ENCODE measurements at places on chromosomes 7 and 10. TPM values are rescaled to one million over a fixed set of nuclear protein-coding genes. Genes with fewer than 3 reads are reported as not detected.
A peak's percentile ranks its signal among the peaks of the same experiment; 100 is the strongest.

PRKAR2B gene
- 12.6 TPM for polyA plus RNA-seq

PLXDC2 gene
- 1.8 TPM for polyA plus RNA-seq

HOXA3 gene
- 3.9 TPM for polyA plus RNA-seq

ANKRD61 gene
- not detected for polyA plus RNA-seq

GHRHR gene
- not detected for polyA plus RNA-seq

FERD3L gene
- polyA plus RNA-seq, result not detected

PAXIP1 gene
- polyA plus RNA-seq, result 4.8 TPM

CALN1 gene
- under 0.01 TPM for polyA plus RNA-seq

LRIT1 gene
- not detected for polyA plus RNA-seq

DNA sequence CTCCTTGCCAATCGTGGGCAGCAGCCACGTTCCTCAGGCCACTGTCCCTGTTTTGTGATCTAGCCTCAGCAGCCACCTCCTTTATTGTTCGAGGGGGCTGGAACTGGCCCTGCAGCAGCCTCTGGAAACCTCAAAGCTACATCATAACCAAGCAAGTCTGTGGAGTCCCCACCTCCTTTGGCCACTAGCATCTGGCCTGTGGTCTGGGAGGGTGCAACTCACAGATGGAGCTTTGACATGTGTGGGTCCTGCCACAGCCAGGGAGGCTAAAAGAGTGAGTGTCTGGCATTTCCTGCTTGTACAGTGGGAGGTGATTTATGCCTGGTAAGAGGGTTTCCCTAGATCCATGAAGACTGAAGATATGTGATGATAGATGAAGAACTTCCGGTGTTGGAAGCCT is 32.3 kb upstream of the NUB1 start:
- DNase-seq, result no peak

- DNase-seq, result no peak
Measured at GRCh38 chr7:86965727-86966120, 93.7 kb downstream of the ELAPOR2 start.

DNA sequence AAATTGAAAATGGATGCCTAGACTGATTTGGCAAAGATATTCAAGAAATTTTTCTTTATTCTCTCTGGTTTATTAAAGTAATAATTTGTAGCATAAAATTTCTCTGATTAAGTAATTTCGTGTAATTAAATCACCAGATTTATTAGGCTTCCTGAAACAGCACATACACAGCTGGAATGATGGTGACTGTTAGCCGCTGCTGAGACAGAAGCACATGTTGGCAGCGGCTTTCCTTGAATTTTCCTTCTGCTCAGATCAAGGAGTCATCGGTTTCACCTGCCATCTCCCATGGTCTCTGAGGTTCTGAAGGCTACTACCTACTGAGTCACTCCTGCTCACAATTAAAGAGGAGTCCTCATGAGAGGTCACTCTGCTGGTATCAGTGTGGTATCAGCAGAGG is 101.5 kb downstream of the GFRA1 start:
- DNase-seq, result no peak

- no peak for DNase-seq
Measured at GRCh38 chr10:88017781-88018180, 154.4 kb downstream of the PTEN start.

DNA sequence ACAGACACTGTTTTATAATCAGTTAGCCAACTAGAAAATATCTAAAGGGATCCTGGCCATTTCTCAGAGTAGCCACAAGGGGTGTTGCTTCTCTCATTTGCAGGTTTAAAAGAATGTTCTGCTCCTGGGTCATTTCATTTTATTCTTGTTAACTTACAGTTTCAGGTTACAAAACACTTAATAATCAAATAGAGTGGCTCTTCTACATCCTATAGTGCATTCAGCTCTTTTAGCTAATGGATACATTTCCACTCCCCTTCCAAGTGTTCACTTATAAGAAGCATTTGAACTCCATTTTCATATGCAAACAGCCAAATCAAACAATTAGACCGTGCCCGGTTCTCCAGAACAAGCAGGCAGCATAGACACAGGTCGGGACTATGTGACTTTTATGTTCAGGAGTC is 117.5 kb downstream of the TRIL start:
- DNase-seq, result no peak

DNA sequence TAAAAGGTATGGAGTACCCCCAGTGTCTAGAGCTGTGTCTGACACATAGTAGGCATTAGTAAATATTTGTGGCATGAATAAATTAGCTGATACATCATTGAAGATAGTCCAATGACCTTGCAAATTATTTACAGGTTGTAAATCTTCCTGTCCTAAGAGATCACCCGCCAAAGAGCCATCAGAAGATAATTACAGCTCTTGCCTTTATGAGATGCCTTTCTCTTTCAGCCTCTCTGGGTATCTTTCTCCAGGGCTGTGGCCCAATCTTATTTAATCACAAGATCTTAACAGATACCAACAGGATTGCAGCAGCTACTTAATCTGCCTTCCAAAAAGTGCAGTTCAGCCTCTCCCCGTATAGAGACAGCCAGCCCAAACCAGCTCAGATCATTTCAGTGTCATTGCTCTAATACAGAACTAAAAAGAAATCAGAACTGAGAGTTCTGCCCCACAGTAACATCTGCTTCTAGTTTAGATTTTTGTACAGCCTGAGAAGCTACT is 41.5 kb downstream of the MYOF start:
- peak; percentile 64 for DNase-seq

DNA sequence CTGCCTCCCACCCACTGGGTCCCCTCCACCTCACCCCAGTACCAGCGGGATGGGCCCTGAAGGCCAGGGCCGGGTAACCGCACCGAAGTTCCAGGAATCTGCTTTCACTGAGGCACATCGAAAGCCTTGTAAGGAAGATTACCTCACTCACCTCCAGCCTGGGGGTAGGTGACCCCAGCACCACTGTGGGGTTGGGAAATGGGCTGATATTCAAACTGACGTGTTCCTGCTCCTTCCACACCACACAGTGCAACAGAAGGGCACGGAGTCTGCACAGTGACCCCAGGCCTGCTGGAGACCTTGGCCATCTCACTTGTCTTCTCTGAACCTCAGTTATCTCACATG is 29.8 kb downstream of the NPS start:
- DNase-seq, result no peak

- DNase-seq, result no peak
Measured at GRCh38 chr10:112349521-112350085, 24.3 kb upstream of the ACSL5 start.

DNA sequence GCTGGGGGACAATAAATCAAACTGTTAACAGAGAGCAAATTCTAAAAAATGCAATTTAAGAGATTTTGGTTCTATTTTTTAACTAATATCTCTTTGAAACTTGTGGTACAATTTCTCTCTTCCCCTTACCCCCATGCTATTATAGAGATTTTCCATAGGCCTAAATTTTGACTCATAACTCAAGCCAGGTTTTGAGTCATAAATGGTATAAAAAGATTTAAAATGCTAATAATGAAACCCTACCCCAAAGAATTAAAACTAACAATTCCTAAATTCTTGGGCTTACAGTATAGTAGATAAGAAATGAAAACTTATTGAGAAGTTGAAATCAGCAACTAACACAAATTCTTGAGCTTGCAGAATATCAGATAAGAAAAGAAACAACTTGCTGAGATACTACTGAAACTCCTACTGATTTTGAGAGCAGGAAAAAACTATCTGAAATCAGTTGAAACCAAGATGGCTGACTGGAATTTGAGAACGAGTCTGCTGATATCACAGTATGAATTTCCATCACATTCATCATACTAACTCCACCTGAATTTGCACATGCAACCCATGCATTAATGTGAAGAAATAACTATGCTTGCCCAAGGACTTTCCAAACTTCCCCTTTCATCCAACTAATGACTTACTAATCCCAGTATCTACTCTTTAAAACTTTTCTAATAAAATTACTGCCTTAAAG is 36.3 kb downstream of the POT1 start:
- no peak for DNase-seq

- DNase-seq, result no peak
Measured at GRCh38 chr7:28533267-28533666, 120.9 kb downstream of the CREB5 start.

DNA sequence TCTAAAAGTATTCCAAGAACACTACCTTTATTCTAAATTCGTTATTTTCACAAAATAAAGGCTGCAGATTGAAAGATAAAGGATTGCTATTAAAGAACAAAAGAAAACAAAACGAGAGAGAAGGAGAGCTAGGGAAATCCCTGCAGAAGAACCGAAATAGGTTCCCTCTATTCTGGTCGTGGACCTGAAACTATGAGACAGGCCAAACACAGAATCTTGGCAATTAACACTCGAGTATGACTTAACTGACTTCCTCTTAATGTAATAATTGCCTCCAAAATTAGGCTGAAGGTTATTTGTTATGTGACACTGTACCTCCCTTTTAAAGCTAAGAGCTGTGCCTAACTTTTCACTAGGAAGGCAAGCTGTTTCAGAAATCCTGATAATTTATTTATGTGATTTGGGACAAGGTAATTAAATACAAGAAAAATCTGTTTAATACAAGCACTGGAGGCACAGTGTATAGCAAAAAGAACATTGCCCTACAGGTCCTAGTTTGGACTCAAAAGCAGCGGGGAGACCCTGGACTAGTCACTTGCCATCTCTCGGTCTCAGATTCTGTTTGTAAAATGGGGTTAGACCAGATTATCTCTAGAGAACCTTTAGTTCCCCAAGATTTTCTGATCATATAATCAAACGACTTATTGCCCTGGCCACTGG is 11.6 kb downstream of the NAMPT start:
- DNase-seq, result no peak

- no peak for DNase-seq
Measured at GRCh38 chr7:57651006-57651405, 201.0 kb downstream of the ZNF716 start.

DNA sequence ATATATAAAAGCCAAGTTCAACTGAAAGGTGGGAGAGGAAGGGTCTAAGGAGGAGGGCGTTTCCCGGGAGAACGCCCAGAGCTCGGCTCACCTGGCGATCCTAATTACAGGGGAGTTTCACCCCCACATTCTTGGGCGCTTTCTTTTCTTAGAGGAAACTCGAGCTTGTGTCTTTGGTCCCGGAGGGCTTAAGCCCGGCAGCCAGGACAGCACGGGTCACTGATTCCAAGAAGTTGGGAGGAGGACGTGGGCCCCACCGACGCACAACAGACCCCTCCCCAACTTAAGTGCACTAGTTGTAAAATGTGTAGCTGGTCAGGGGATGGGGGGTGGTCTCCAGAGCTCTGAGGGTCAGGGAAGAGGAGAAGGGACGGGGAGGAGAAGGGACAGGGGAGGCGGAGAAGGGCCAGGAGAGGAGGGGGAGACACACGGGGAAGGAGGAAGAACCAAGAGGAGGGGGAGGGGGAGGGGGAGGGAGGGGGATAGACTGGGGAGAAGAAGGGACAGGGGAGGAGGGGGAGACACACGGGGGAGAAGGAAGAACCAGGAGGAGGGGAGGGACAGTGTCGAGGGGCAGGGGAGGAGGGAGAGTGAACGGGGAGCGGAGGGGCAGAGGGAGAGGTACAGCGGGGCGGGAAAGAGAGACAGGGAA is 874 bp downstream of the BAIAP2L1 start:
- DNase-seq, result no peak

GRCh38 chr7:7979558-7979957 is 11.0 kb downstream of the GLCCI1 start:
- DNase-seq, result no peak

DNA sequence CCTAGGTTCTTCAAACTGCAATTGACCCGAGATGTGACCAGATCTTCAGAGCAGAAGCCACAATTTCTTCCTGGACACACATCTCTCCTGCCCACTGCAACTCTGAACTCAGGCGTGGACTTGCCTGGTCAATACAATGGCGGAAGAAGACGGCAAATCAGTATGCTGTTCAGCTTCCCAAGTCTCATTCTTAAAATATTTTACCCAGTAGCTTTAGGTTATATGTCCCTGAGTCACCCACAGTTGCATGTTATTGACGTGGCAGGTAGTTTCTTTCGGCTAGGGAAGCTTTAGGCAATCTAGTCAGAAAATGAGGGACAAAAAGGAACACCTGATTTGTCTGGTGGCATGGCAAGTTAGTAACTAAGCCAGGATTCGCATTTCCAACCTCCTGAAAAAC is 22.5 kb downstream of the CEP41 start:
- no peak for DNase-seq

GRCh38 chr10:119026301-119027110 is 3.0 kb upstream of the NANOS1 start:
- no peak for DNase-seq

- no peak for DNase-seq
Measured at GRCh38 chr7:94513565-94513860, 3.9 kb downstream of the CASD1 start.

DNA sequence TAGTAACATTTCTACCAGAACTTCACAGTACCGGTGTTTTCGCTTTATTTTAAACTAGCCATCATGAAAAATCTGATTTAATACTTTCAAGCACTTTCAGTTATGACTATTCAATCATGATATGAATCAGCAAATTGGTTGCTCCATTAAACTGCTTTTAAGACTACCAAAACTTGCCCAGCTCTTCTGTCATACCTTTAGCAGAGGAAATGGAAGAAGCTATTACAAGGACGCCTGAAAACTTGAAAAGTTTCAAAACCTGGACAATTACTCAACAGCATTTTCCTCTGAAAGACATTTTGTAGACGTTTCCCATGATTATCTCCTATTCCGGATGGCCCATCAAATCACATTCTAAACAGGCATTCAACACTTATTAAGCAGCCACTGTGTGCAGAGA is 2.0 kb downstream of the JAZF1 start:
- DNase-seq, result no peak

- peak; percentile 39 for DNase-seq
Measured at GRCh38 chr10:131730771-131731497, 169.9 kb upstream of the PPP2R2D start.

GRCh38 chr10:124332426-124332825 is 86.3 kb downstream of the OAT start:
- DNase-seq, result no peak

- DNase-seq, result no peak
Measured at GRCh38 chr10:73601486-73601921, 10.4 kb upstream of the USP54 start.

DNA sequence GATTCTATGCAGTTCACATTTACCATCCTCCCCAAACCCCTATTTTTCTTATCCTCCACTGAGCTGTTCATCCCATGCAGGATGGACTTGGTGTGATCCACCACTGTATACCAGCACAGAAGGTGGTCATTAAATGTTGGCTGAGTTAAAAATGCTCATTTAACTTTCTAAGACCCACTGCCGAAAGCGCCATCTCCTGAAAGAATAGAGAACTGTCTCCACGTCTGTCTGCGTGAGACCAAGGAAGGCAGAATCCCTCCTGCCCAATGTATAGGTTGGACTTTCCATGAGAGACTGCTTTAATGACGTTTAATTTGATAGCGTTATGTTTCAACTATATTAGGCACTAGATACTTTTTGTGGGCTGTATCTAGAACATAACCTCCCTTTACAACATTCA is 124.3 kb downstream of the GPAM start:
- DNase-seq, result no peak

DNA sequence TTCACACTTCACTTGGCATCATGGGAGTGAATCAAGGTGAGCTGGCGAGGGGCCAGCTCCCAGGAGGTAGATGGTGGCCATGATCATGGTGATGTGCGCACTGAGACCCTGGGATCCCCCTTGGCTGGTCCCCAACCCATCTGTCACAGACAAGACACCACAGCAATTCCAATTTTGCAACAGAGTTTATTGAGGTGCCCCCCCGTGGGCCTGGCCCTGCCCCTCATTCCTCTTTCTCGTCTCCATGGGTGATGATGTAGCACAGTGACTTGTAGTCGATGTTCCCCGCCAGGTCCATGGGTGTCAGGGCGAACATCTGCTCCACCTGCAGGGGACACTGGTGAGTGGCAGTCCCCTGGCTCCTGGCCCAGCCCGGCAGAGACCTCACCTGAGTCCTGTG is 2.4 kb downstream of the MYL7 start:
- DNase-seq, result no peak

GRCh38 chr7:20326342-20326741 is 4.4 kb upstream of the ITGB8 start:
- DNase-seq, result no peak
